ENCODE measurements at places on chromosomes 13 and 19. TPM values are rescaled to one million over a fixed set of nuclear protein-coding genes. Genes with fewer than 3 reads are reported as not detected.

DNA sequence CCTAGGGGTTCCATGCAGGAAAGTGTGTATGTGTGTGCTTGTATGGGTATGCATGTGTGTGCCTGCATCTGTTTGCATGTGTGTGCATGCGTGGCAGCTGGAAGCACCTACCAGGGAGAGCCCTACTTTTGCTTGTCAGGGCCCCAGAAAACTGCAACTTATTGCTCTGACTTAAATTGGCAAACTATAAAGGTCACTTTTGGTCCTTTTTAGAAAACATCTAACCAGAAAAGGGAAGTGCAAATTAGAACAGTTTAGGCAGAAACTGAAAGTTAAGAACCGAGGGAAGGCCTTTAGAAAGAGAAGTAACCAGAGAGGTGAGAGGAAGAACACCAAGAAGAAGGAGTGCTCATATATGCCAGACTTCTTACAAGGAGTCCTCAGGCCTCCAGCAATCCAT lies 32.5 kb downstream of the DLEU7 start:
- no peak for ATAC-seq

DNA sequence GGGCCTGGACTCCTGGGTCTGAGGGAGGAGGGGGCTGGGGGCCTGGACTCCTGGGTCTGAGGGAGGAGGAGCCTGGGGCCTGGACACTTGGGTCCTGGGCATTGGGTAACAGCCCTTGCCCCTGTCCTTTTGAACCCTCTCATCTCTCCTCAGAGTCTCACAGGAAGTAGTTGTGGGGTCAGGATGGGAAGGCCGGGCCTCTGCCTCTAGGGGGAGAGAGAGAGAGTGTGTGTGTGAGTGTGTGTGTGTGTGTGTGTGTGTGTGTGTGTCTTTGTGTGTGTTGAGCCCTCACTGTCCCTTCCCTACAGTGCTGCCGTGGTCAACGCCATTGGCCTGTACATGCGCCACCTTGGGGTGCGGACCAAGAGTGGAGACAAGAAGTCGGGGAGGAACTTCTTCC lies 10.9 kb downstream of the ARHGEF1 start:
- no peak for ATAC-seq

DNA sequence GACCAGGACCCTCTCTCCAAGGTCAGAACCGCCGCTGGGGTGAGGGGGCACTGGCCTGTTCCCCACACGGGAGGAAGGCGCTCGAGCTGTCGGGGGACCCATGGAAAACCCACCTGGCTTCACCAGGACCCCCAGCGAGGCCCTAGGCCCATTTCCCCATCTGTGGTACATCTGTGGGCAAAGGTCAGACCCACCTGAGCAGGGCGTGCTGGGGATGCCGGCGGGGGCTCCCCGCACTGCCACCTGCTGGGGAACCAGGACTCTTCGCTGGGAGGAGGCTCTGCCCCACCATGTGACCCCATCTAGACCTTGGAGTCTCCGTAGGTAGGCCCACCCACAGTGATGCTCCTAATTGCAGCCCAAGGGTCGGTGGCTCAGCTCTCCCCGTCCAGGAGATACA lies 511 bp downstream of the WDR88 start:
- ATAC-seq, result no peak

DNA sequence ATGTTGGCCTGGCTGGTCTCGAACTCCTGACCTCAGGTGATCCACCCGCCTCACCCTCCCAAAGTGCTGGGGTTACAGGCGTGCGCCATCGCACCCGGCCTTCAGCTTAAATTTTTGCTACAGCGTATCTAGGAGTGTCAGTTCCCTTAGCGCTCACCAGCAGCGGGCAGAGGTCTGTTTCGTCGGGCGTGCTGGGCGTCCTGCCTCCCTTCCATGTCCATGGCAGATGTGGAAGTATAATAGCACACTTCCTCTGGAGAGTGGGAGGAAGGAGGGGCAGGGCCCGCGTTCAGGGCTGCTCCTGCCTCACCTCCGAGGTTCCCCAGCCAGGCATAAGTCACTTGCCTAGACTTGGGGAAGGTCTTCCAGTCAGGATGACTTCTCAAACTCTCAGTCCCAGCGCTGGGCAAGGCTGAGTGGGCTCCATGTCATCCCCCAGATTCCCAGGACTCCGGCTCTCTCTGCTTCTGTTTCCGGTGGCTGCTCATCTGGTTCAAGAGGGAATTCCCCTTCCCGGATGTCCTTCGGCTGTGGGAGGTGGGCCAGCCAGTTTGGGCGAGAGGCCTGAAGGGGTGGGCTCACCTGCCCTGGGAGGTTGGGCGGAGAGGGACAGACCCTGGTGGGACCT lies 9.5 kb downstream of the IL4I1 start:
- no peak for ATAC-seq

DNA sequence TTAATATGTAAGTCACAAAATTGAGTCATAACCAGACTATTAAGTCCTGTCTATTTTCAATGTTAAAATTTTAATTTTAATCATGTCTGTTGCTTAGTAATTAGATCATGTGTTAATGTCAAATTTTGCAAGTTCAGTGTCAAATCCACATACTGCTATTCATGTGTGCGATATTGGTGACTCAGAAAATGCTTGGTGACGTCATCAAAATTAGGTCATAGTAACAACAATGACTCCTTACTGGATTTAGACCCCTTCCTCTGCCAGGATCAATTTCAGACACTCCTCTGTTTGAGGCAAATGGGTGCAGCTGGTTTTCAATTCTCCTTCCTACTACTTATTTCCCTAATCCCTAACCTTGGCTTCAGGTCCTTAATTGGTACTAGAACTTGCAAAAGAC lies 1394.3 kb upstream of the SLC10A2 start:
- no peak for ATAC-seq

GRCh38 chr13:26721251-26722121 lies 39.1 kb downstream of the GPR12 start:
- ATAC-seq, result no peak

GRCh38 chr13:73984201-73984600 lies 150.0 kb downstream of the KLF12 start:
- ATAC-seq, result no peak

ZNF790 gene
- total RNA-seq, result 4.5 TPM

DNA sequence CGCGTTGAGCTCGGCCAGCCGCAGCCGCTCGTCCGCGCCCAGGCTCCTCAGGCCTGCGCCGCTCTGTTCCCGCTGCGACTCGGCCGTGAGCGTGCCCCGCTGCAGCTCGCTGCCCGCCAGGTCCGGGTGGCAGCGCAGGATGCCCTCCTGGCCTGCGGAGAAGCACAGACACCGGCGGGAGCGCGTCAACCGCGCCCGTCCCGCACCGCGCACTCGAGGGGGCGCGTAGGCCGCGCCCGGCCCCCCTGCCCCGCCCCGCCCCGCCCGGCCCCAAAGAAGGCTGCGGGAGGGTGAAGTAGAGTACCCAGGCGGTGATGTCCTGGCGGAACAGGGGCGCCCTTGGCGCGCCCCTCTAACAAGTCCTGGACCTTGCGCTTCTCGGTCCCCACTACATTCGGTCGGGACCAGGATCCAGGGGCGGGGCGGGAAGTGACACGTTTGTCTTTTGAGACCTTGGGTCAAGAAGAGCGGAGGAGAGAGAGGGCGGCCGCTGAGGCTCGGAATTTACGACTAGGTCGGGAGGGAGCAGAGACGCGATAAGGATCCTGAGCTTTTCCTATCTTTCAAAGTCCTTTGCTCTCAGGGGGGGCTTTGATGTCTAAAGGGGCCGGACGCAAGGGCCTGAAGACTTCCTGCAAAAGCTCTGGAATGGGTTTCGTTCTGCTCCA lies 9.3 kb upstream of the CDX2 start:
- ATAC-seq, result no peak

- peak; percentile 64 for ATAC-seq
Observed at GRCh38 chr19:14375582-14376291, 5.5 kb upstream of the ADGRE5 start.

DNA sequence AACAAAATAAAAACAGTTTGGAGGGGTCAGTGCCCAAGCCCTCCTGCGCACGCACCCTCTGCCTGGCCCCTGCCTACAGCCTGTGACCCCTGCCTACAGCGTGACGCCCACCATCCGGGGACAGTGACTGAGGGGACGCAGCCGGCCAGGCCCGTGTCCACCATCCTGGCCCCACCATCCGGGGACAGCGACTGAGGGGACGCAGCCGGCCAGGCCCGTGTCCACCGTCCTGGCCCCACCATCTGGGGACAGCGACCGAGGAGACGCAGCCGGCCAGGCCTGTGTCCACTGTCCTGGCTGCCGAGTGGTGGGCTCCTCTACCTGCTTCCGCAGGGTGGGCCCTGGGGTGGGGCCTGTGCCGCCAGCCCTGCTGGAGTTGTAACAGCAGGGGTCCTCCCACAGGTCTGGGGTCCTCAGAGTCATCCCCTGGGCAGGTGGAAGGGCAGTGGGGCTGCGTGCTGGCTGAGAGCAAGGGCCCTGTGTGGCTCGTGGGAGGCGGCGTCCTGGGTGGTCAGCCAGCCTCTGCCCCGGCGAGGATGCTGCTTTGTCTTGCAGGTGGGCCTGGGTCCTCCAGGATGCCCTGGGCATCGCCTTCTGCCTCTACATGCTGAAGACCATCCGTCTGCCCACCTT lies 14.3 kb downstream of the SPPL2B start:
- no peak for ATAC-seq

S1PR2 gene
- 15.1 TPM for total RNA-seq

GRCh38 chr13:99986741-99987140 lies 5.2 kb downstream of the ZIC2 start:
- ATAC-seq, result no peak

GRCh38 chr13:43933378-43933777 lies 53.7 kb downstream of the LACC1 start:
- no peak for ATAC-seq

DNA sequence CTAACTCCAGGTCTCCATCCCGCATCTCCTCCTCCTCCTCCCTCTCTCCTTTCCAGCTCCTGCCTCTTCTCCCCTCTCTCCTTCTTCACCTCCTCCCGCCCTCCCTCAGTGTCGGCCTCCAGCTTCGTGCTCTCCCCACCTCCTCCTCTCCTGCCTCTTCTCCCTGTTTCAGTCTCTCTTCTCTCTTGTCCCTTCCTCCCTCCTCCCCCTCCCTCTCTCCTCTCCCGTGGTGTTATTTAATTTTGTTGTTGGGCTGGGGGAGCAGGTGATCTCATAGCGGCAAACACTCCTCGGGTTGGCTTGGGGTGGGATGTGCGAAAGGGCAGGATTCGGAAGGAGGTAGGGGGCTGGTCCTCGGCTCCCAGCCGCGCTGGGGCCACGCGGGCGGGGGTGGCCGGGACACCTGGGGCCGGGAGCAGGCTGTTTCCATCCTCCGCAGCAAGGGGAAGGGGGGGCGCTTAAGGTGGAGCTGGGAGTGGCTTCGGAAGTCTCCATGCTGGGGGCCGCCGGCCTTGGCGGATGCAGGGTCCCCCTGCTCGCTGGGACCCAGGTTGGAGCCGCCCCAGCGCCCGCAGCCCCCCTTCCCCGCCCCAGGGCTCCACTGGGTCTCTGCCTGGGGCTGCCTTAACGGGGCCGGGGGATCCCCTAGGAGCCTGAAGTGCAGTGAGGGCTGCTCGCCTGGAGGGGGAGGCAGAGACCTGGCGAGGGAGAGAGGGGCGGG lies at the start of gene CA11:
Gene CA11, minus strand, starts transcription at position 187 of the 721 bp plus-strand sequence. CDS start 555 bp downstream, outside the sequence.
- peak; percentile 85 for ATAC-seq

LSM4 gene
- total RNA-seq, result 155 TPM

NKPD1 gene
- total RNA-seq, result 0.50 TPM

PCSK4 gene
- 4.8 TPM for total RNA-seq

- ATAC-seq, result no peak
Observed at GRCh38 chr19:3743486-3743885, 18.0 kb downstream of the APBA3 start.

- ATAC-seq, result peak; percentile 61
Observed at GRCh38 chr13:52968074-52968700, 60.4 kb upstream of the OLFM4 start.
